ENCODE measurements at places on chromosomes 12 and 14.

- no peak for DNase-seq
Measured at GRCh38 chr14:32934881-32935633, 3.6 kb upstream of the NPAS3 start.

DNA sequence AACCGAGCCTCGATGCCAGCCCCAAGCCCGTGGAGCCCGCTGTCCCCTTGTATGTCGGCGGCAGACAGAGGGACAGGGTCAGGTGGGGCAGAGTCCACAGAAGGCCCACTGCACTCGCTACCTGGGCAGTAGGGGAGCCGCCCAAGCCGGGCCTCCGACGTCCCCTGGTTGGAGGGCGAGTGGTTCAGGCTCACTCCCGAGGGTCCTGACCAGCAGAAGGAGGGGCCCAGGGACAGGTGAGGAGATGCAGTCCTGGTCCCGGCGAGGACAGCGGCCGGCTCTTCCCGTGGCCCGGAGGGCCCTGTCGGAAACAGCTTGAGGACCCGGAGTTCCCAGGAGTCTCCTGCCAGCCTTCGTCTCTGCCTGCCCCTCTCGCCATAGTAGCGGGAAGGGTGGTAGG is 216.7 kb upstream of the SFSWAP start:
- no peak for DNase-seq

DNA sequence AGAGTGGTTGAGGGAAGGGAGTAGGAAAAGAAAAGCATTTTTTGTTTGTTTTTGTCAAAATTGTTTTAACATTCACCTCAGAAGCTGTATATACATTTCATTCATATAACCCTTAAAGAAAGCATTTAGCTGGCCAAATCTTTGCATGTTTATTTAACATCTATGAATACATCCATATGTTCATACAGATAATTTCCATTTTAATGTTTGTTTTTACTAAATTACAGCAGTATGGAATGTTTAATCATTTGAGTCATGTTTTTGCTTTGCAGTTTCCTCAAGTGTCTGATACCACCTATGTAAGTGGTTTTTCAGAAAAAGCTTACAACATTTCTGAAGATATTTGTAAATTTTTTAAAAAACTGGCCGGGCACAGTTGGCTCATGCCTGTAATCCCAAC is 84.3 kb upstream of the ATF1 start:
- DNase-seq = no peak

GRCh38 chr12:80234667-80235066 is 135.3 kb downstream of the OTOGL start:
- peak; percentile 23 for DNase-seq

GRCh38 chr12:119594772-119595445 is 1.3 kb downstream of the TMEM233 start:
- DNase-seq = no peak

DNA sequence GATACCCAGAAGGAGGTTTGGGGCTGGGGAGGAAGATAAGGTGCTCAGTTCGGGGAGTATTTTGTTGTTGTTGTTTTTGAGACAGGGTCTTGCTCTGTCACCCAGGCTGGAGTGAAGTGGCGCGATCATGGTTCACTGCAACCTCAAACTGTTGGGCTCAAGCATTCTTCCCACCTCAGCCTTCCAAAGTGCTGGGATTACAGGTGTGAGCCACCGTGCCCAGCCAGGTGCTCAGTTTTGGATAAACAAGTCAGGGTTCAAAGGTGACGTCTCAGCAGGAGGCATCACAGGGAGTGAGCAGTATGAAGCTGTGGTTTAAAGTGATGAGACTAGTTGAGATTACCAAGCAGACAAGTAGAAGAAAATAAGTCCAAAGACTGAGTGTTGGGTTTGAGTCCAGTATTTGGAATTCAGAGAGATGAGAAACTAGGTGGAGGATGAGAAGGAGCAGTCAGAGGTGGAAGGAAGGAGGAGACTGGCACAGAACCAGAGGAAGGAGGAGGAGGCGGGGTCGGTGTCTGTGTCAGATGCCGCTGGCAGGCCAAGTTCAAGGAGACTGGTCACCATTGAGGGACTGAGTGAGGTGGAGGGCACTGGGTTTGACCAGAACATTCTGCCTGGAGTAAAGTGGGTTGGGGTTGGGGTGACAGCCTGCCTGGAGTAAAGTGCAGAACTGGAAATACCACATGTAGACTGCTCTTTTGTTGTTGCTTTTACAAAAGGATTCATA is 16.1 kb downstream of the SLC35E3 start:
- DNase-seq = no peak

DNA sequence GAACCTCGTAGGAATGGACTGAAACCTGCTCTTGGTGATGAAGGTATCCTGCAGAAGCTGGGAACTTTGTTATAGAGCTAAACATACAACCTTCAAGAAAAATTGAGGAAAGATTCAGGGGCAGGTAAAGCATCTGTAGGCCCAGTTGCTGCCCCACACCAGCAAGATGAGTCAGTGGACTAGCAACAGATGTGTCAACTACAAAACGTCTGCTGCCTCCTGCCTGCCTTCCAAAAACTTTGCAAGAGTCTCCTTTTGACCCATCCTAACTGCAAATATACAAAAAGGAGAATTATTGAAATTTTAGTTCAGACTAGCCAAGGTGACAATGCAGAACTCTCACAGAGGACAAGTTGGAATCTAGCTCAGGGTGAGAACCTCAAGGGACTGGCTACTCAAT is 60.9 kb upstream of the TMTC1 start:
- DNase-seq = no peak

GRCh38 chr14:103111232-103111868 is 11.9 kb upstream of the TNFAIP2 start:
- no peak for DNase-seq

GRCh38 chr14:51479584-51480325 is 172.0 kb upstream of the FRMD6 start:
- peak; percentile 64 for DNase-seq

DNA sequence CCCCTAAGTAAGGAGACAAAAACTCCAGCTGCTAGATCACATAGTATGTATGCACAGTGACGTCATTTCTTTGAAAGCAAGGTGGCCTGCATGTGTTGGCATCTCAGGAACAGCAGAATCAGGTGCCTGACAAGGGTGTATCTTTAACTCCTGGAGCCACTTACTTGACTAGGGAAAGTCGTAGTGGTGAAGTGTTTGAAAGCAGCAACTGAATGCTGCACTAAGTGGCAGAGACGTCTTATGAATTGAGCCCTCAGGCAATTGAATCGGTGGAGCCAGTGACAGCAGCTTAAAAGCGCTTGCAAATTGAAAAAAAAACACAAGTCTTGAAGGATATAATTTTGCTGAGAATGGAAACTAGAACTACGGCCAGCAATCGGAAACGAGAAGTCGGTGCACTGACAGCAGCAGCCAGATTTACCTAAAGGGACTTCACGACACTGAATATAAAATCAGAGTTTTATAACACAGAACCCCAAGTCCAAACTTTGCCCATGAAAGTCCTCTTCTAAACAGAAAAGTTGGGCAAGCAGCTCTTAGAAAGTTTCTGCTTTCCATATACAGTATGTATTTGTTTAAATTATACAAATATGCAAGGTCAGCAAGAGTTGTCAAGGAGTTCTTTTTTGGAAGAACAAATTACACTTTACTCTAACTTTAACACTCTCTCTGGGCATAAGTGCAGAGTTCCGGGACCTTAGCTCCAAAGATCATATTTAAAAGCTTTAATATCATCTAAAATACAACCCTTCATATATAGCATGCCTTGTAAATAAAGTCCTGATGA is 1.1 kb downstream of the IGF1 start:
- no peak for DNase-seq

- peak; percentile 78 for DNase-seq
Measured at GRCh38 chr12:69879007-69879960, 54.3 kb downstream of the MYRFL start.

DNA sequence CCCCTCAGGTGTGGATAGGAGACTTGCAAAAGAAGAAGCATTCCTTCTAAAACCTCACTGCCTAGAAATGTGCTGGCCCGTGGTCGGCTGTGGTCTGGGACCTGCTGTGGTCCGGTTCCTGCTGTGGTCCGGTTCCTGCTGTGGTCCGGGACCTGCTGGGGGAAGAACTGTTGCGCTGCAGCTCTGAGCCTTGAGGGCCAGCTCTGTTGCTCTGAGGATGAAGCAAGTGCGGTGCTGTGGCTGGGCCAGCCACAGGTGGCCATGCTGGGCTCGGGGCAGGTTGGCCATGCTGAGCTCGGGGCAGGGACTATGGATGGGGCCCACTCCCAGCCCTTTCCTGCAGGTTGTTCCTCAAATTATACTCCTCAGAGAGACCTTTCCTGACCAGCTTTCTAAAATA is 5.2 kb downstream of the NRXN3 start:
- DNase-seq = no peak

All from fibroblast of upper back skin (primary cell).